ENCODE measurements at places on chromosomes 6 and 20.

DNA sequence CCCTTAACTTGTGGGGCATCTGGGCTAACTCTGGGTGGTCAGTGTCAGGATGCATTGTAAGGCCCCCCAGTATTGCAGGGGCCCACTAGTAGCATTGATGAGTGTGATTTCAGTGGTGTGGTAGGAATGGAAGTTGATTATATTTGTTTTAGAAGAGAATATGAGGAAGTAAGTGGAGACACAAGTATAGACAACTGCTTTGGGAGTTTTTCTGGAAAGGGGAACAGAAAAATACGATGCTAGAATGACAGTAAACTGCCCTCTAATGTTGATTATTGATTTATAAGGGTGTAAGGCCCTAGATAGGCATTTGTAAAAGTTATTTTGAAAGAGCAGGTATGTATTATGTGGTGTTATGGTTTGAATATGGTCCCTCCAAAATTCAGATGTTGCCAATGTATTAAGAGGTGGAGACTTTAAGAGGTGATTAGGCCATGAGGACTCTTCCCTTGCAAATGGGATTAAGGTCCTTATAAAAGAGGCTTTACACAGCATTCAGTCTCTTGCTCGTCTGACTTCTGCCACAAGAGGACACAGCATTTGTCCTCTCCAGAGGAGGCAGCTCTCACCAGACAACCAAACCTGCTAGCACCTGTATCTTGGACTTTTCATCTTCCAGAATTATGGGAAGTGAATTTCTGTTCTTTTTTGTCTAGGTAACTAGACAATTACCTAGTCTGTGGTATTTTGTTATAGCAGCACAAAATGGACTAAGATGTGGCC is 135.9 kb upstream of the DTNBP1 start:
- DNase-seq = no peak

DNA sequence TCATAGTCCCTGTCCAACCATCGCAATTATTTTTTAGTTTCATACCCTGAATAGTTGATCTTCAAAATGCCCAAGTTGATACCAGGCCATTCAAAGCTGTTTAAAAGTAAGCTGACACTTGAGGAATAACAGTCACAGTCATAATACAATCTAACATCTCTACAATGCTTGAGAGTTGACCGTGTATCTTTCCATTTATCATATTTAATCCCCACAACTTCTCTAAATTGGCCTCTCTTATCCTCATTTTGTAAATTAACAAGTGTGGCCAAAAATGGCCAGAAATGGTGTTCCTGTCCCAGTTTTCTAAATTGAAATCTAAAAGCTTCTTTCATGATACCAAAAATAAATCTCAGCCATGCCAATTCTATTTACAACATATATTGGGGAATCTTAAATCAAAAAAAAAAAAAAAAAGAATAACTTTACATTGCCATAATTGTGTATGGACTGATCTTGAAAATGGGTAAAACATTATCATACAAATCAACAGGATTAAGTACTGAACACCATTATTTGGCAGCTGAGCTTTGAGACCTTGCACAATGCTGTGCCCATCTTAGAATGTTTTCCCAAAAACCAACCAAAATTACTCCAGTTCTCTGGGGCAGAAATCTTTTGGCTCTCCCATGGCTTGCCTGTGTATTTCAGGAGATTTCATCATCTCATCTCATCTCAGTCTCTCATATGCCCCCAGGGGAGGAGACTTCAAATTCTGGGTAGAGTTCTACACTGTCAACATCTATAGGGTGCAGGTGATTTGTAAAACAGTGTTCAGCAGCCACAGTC is 448.7 kb upstream of the JARID2 start:
- DNase-seq = no peak

DNA sequence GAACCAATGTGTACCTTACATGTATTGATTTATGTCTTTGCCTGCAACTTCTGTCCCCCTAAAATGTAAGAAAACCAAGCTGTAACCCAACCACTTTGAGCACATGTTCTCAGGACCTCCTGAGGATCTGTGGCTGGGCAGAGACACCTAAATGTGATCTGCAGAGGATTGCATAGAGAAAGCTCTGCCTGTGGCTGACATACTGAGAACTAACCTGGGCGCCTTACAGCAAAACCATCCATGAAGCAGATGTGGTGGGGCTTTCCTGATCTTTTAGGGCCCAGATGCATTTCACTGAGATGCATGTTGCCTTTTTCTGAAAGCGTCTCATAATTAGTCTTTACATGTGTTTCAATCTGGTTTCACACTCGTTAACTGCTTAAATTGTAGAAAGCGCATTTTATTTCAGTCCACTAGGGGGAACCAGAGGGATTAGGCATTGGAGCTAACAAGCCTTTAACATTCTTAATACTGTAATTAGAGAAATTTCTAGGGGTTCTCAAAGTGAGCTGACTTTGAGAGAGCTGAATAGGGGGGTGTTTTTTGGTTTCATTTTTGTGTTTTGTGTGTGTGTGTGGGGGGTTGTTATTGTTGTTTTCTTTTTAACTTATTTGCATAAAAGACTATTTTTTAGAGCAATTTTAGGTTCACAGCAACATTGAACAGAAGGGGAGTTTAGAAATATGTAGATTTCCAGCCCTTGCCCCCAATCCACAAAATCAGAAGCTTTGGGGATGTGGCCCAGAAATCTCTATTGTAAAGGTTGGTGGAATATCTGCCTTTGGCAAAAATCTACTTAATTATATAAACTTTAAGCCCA is 50.9 kb upstream of the FAM184A start:
- DNase-seq = peak; percentile 42

- no peak for DNase-seq
Observed at GRCh38 chr6:12280902-12281301, 9.3 kb upstream of the EDN1 start.

GRCh38 chr6:14824060-14824459 is 421.8 kb upstream of the JARID2 start:
- DNase-seq = no peak

DNA sequence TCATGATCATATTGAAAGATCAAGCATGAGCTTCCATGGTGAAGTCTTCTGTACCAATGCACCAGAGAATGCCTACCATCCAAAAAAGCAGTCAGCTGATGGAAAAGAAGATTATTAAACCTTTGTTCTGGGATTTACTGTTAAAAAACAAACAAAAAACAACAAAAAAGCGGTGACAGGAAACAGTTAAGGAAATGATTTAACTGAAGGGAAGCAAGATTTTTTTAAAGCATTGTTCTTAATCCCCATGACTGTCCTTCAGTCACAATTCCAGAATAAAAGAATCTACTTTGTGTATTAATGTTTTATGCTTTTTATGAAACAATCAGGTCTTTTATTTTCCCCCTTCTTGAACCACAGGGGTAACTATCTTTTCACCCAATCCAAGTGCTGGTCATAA is 23.9 kb downstream of the FAM162B start:
- DNase-seq = no peak

DNA sequence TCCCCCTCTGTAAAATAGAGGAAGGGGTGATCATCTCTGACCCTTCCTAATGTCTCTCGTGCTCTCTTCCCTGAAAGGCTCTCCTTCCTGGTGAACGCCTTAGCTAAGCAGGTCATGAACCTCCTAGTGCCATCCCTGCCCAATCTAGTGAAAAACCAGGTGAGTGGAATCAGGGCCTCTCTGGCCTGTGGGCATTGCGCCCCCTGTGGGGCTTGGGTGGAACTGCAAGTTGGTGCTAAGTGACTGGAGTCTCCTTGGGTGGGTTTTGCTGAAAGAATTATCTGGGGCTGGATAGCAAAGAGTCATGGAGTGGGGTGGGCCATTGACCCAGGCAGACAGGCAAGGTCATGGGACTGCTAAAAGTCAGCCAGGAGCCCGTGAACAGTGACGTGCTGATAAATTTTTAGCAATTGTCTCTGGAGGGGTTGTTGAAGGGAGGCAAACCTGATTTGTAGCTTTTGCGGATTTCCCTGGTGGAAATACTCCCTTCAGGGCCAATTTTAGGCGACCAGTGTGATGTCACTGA is 8.9 kb downstream of the BPIFB1 start:
- DNase-seq = peak; percentile 64

GRCh38 chr20:53939572-53940359 is 130.6 kb downstream of the BCAS1 start:
- peak; percentile 52 for DNase-seq

GRCh38 chr6:141437011-141437410 is 695.7 kb upstream of the GJE1 start:
- no peak for DNase-seq

GRCh38 chr6:141866731-141867497 is 265.8 kb upstream of the GJE1 start:
- no peak for DNase-seq

- no peak for DNase-seq
Observed at GRCh38 chr6:130203370-130203769, 19.4 kb downstream of the SAMD3 start.

DNA sequence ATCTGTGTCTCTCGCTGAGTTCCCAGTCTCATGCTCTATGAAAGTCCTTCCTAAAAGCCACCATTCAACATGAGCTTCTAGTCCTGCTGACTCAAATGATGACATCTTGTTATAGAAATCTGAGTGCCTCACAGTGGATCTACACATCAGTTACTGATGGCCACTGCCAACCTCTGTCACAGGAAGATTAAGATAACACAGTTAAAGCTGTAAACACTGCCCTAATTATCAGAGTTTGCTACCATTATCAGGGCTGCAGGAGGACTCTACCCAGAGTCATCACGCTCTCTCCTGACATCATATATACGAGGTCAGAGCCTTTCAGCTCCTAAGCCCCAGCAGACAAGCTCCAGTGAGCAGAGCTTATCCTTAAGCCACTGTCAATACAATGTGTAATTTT is 63.2 kb downstream of the HIVEP2 start:
- DNase-seq = no peak

DNA sequence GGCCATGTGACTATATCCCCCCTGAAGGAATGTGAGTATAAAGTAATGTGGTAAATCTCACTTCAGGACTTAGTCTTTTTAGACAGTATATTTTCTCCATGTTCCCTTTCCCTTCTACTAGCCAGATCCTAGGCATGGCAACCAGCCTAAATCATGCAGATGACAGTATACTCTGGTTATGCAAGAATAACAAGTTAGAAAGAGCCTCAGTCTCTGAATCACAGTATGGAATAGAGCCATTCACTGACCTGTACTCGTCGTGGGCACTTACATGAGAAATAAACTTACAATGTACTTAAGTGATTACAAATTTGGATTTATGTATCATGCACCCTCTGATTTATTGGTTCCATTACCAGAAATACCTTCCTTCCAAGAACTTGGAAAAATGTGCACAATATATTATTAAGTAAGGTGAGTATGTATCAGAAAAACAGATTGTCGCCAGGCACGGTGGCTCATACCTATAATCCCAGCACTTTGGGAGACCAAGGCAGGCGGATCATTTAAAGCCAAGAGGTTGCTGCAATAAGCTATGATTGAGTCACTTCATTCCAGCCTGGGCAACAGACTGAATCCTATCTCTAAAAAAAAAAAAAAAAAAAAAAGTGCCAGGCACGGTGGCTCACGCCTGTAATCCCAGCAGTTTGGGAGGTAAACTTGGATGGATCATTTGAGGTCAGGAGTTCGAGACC is 25.1 kb upstream of the FAM8A1 start:
- no peak for DNase-seq

DNA sequence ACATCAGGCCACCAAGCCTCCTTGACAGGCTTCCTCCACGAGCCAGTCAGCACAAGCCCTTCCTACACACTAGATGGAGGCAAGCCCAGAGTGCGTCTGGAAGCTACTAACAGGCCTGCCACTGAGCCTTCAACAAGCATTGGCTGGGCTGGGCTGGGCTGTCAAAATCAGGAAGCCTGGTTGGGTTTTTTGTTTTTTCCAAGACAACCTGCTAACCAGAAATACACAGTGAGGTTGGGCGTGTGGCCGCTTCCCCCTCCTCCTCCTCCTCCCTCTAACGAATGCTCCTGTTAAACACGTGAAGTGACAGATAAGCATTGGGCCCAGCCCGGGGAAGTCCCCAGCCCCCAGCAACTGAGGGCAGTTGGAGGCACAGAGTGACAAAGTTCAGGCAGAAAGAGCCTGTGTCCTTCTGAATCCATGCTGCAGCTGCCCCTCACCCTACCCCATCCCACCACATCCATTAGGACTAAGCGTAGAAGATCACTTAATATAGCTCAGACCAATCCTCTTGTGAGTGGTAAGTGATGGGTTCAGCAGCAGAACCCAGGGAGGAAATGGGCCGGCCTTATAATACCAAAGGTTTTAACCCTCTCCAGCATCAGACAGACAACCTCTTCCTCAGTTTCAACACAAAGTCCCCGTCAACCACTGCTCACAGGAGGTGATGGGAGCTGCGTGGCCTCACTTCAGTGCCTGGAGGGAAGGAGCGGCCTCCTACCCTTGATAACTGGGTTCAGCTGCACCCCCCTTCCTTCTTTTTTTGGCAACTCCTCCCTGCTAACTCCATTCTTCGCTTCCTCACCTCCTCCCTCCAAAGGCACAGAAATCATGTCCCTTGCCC is 1.1 kb downstream of the NFATC2 start:
- DNase-seq = no peak

- no peak for DNase-seq
Observed at GRCh38 chr6:103273048-103273447, 1586.7 kb downstream of the HACE1 start.

GRCh38 chr6:6616656-6617055 is 28.1 kb downstream of the LY86 start:
- DNase-seq = no peak

DNA sequence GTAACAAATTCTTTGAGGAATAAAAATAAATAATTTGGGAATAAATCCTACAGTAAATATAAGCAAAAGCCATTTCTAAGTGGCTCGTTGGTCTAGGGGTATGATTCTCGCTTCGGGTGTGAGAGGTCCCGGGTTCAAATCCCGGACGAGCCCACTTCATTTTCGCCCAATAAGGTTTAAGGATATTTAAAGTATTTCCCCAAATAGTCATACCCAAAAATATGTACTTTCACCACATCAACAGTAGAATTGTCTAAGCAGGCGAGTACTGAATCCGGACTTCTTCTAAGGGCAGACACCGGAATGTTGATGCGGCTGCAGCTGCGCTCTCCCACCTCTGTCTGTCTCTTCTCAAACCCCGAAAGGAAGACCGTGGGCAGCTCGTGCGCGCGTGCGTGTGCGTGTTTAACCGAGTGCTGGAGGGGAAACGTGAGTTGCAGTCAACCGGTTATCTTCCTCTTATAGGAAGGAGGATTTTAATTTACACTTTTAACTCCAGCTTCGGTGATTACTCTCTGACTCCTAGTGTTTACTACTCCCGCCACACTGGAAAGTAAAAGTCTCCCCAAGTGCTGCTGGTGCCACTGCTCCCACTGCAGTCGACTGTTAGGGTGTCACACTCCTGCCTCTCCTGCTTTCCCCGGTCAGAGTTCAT is 155.7 kb upstream of the PRSS16 start:
- DNase-seq = peak; percentile 26

GRCh38 chr20:1941226-1941625 is 46.0 kb downstream of the SIRPA start:
- no peak for DNase-seq
